ENCODE measurements at places on chromosomes 11 and 22. TPM values are rescaled to one million over a fixed set of nuclear protein-coding genes. Genes with fewer than 3 reads are reported as not detected.

The BTBD10 gene
- 24.3 TPM for total RNA-seq

The VSTM5 gene
- not detected for total RNA-seq

The GTSE1 gene
- 39.9 TPM for total RNA-seq

The TPH1 gene
- 0.05 TPM for total RNA-seq

The OR9Q2 gene
- not detected for total RNA-seq

The GLB1L2 gene
- 4.1 TPM for total RNA-seq

The NPAS4 gene
- total RNA-seq, result not detected

The MYOD1 gene
- total RNA-seq, result not detected

The ELMOD1 gene
- total RNA-seq, result not detected

The SAA4 gene
- not detected for total RNA-seq

The IGLL1 gene
- not detected for total RNA-seq

The FXYD6 gene
- total RNA-seq, result 0.26 TPM

The TRIM29 gene
- not detected for total RNA-seq
